Stimulated activated CD8-positive, alpha-beta memory T cell treated with anti-CD3 and anti-CD28 coated beads, Interleukin-7, amount 100 ng/mL, for 1 hour (primary cell): ENCODE measurements at places on chromosomes 1 and 21.
A peak's percentile ranks its signal among the peaks of the same experiment; 100 is the strongest.

GRCh38 chr1:2506901-2507565, 19.4 kb downstream of the PANK4 start:
- DNase-seq: no peak

GRCh38 chr1:179598631-179599030, 7.0 kb downstream of the TDRD5 start:
- DNase-seq: no peak

DNA sequence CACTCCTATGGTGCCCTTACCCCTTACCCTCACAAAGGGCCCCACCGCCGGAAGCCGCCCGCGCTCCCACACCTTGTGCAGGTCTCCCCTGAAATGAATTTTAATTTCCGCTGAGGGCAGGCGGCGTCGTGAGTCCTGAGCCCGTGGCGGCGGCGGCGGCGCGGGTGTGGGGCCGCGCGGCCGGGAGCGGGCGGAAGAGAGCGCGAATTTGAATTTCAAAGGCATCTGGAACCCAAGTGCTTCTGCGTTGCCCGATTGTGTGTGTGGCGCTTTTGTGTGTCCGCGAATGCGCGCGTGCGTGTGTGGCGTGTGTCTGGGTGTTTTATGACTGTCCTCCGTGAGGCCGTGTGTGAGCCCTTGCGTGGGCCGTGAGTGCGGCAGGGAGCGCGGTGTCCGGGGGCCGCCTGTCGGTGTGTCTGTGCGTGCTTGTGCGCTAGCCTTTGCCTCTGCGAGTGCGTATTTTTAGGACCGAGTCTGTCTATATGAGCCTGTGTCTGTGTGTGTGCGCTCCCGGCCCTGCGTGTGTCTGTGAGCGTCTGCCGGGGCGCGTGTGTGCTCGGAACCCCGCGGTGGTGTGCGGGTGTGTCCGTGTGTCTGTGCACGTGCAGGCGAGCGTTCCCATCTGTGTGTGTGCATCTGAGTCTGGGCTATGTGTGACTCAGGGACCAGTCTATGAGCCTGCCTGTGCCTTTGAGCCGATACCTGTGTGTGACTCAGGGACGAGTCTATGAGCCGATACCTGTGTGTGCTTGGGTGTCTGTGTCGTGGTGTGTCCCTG, 7.9 kb upstream of the ADGRB2 start:
- DNase-seq: no peak

GRCh38 chr1:235093696-235094592, 34.7 kb downstream of the TOMM20 start:
- DNase-seq: peak; percentile 74

GRCh38 chr1:210477328-210477924, 148.7 kb downstream of the HHAT start:
- no peak for DNase-seq

DNA sequence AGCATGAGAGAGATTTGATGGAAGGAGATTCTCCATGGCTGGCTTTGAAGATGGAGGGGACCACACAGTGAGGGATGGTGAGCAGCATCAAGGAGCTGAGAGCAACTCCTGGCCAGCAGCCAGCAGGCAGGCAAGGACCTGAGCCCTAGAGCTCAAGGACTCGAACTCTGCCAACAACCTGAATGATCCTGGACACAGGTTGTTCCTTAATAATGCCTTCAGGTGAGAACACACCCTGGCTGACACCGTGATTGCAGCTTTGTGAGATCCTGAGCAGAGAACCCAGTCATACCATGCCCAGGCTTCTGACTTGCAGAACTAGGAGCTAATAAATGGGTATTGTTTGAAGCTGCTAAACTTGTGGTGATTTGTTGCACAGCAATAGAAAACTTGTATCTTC, 183.1 kb downstream of the LMX1A start:
- DNase-seq: no peak

DNA sequence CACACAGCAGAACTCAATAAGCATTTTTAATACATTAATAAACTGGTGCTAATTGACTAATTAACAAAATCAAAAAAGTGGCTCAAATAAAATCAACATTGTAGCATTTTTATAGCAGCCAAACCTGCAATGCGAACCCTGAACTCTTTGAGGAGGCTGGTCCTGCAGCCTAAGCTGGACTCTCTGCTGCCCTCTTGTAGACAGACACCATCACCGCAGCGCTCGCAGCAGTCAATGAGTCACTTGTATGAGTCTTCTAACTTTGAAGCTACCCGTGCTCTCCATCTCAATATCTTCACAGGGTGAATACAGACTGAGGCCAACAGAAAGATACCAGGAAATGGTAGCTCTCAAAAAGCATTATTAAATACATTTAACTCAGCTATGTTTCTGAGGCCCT, 9.7 kb upstream of the KRTAP7-1 start:
- DNase-seq: no peak

DNA sequence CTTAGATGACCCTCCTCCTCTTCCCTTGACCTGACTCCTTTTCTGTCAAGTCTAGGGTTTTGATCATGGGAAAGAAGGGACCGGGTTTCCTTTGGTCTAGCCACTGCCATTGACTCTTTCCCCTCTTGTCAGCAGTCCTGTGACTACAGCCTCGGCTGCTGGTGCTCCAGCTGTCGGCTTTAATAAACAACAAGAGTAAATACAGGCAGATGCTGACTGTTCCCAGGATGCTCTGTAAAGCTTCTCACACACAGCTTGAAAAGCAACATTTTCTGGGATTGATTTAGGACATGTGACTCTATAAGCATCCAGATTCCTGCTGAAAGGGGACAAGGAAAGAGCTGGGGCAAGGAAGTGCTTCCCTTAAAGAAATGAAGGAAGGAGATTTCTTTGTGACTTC, 53.5 kb upstream of the CTTNBP2NL start:
- DNase-seq: no peak

- DNase-seq: no peak
Measured at GRCh38 chr1:90335558-90335957, 340.6 kb downstream of the ZNF326 start.

DNA sequence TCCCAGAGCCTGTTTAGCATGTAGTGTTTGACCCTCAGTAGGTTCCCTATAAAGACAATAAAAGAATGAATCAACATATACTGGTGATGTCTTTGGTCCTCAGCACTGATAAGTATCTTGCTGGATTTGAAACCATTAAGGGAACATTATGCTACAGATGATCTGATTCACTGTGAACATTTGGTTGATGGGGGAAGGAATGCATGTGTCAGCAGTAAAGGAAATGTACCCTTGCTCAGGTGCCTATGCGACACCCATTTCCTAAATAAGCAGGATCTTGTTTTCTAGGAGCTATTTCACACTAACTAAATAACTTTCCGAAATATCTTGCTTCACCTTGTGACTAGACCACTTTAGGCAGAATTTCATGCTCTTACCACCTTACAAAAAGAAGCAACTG, 13.0 kb downstream of the TEX38 start:
- no peak for DNase-seq
